ENCODE measurements at places on chromosomes 1 and 21. TPM values are rescaled to one million over a fixed set of nuclear protein-coding genes. Genes with fewer than 3 reads are reported as not detected.

DNA sequence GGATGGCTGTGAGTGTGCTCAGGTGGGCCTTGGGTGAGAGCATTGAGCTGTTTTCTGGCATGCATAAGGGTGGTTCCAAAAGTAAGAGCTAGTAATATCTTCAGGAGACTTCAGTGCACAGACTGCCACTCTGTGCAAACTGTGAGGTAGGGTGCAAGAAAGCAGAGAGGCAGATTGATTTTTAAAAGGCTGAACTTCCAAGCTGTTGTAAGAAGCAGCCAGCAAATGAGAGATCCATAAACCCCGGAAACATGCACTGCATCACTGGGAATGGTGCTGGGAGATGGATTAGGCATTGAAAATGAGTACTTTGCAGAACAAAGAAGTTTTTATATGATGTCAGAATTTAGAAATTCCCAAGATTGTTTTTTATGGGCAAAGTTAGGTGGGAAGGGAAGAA lies 255.4 kb downstream of the TNR start:
- no peak for DNase-seq

- no peak for DNase-seq
Measured at GRCh38 chr1:200226268-200226968, 183.4 kb downstream of the ZNF281 start.

DNA sequence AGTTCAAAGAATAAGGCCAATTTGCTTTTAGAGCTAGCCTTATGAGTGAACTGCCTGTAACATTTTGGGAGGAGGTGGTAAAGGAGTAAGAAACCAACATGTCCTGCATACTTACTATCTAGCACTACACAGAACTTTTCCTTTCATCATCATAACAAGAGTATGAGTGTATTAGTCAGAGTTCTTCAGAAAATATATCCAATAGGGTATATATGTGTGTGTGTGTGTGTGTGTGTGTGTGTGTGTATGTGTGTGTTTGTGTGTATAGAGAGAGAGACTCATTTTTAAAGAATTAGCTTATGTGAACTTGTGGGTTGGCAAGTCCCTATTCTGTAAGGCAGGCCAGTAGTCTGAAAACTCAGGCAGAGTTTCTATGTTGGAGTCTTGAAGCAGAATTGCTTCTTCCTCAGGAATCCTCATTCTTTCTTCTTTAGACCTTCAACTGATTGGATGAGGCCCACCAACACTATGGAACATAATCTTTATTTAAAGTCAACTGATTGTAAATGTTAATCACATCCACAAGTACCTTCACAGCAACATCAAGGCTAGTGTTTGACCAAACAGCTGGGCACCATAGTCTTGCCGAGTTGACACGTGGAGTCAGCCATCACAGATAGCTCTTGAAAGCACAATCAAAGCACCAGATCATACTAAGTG lies 121.9 kb downstream of the CYYR1 start:
- no peak for DNase-seq

Gene KCNH1
- 3.8 TPM for polyA plus RNA-seq

DNA sequence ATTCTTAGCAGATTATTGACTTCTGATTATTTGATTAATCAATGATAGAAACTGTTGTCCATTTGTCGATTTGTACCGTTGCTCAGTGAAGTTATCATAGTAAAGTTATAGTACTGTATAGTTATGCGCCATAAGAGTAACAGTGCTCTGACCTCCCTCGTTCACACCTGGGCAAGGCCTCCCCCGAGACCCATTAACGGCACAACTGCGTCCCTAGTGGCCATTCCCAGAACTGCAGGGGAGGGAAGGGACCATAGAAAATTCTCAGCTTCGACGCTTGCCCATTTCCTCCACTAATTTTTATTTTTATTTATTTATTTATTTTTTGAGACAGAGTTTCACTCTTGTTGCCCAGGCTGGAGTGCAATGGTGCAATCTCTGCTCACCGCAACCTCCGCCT lies 334.4 kb downstream of the DSCAM start:
- no peak for DNase-seq

DNA sequence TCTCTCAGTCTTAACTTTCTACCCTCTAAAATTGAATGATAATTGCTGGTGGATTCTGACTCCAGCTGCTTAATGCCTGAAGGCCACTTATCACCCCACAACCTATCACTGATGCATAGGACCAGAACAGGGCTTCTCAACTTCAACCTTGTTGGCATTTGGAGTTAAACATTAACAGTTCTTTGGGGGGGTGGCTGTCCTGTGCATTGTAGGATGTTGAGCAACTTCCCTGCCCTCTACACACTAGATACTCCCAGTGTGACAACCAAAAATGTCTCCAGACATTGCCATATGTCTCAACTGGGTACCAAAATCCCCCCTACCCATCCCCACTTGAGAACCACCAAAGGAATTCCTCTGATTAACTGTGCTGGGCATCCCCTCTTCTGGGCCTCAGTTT lies 275.4 kb upstream of the TMEM51 start:
- DNase-seq = no peak

GRCh38 chr1:106608841-106609240 lies 447.6 kb upstream of the PRMT6 start:
- no peak for DNase-seq

Gene GBP4
- polyA plus RNA-seq = 1.9 TPM

Gene TSSK3
- 4.4 TPM for polyA plus RNA-seq

Gene H6PD
- 15.2 TPM for polyA plus RNA-seq

DNA sequence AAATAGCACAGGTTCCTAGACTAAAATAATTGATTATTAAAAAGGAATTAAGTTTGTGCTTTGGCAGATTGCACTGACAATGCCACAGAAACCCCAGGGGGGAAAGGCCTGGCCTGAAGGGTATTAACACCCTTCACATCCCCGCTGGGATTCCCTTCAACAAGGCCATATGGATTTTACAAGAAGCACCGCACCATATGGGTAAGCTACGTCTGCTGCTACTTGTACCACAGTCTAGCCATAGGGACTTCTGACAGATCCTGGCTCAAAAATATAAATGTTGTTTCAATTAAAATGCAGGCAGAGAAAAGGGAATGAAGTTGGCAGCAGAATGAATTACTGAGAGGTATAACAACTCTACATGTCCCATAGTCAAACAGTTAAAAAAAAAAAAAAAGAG lies 101.0 kb downstream of the DENND1B start:
- no peak for DNase-seq

DNA sequence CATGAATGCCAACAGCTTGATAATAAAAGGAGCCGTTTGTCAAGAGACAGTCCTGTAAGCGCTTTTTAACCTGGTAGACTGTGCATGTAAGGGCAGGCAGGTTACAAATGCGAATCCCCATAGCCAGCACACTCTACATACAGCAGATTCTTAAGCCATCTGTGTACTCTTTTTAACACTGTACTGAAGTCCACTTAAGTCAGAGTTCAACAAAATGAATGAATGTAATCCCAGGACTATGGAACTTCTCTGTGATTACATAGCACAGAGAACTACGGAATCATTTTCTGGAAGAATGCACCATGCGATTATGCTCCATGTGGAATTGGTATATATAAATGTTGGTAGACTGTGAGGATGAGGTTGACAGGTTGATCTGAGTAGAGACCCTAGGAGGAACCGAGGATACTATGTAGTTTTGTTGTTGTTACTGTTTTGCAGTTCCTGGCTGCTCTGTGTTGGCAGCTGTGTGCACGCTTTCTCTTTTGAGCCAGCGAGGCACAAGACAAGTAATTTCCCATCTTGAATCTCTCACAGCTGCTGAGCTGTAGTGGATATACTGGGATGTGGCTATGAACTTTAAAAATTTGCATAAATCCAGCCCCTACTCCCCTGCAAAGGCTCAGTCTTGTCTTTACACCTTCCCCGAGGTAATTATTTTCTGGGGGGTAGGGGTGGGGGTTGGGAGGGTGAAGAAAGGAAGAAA lies 21.9 kb downstream of the LRRC8D start:
- DNase-seq = peak; percentile 29

DNA sequence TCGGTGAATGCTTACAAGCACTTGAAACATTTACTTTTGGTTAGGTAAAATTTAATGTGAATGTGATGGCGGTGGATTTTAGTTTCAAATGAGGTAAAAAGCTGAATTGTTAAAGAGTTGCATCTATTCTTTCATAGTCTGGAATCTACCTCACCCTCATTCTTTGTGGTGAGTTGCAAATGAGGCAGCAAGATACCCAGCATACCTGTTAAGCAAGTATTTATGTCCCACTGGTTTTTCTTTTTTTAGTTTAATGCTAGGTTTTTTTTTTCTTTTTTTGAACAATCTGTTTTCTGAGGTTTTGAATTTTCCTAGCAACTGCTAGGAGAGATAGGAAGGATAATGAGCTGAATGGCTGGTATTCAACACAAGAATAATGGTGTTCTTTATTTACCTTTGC lies 127.9 kb upstream of the CACYBP start:
- DNase-seq = no peak

Gene FCRL4
- not detected for polyA plus RNA-seq

Gene CAMK2N1
- polyA plus RNA-seq = 300 TPM

Gene PLA2G2D
- polyA plus RNA-seq = 0.10 TPM

DNA sequence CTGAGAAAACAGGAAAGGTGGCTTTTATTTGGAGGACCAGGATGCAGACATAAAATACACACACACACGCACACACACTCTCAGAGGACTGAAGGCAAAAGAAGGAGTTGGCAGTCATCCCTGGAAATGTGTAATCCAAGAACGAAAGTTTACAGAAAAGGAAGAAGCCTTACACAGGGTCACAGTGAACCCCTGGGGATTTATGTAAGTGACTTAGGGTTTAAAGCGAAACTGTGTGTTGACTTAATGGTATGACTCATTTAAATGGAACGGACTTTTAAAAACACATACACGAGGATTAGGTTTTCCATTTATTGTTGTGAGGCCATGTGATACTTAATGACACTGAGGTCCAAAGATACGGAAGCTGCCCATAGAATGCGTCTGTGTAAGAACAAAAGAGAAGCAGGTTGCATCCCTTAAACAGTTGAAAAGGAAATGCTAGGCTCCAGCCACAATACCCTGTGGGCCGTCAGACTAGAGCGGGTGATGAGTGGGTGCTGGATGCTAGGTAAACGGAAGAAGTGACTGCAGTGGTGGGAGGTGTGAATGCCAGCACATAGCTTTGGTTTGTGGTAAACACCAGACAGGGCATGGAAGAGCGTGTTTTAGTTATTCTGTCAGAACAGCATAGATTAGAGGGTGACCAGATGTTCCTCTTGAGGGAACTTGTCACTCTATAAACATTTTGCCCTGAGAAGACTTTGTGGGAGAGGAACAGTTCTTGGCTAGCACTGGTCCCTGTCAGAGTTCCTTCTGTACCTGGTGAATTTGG lies 21.6 kb upstream of the BCL10 start:
- no peak for DNase-seq

DNA sequence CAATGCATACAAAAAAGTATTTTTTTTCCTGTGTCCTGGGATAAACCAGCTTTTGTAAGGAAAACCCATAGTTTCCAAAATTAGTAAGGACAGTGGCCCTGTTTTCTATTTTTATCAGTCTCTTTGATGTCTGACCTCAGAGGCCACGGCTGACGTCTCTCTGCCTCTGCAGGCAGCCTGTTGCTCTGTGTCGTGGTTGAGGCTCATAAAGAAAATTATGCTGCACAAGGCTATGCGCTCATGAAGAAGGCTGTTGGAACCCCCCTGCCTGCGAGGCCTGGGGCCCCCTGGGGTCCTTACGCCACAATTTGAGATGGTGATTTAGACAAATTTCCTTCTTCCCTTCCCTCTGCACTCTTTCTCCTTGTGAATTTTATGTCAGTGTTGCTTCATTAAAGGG lies 48.9 kb downstream of the AGPAT3 start:
- no peak for DNase-seq
